Activated T-cell treated with anti-CD3 and anti-CD28 coated beads for 4 hours (primary cell): ENCODE measurements at places on chromosomes 3 and 15.

GRCh38 chr15:79923079-79923514 lies 26.3 kb upstream of the MTHFS start:
- peak; percentile 46 for DNase-seq

- no peak for DNase-seq
Observed at GRCh38 chr3:42659451-42660130, 6.1 kb downstream of the ZBTB47 start.

GRCh38 chr3:117837391-117837790 lies 1127.8 kb downstream of the TUSC7 start:
- no peak for DNase-seq

GRCh38 chr15:74345051-74345450 lies 22.4 kb downstream of the CYP11A1 start:
- DNase-seq: no peak

DNA sequence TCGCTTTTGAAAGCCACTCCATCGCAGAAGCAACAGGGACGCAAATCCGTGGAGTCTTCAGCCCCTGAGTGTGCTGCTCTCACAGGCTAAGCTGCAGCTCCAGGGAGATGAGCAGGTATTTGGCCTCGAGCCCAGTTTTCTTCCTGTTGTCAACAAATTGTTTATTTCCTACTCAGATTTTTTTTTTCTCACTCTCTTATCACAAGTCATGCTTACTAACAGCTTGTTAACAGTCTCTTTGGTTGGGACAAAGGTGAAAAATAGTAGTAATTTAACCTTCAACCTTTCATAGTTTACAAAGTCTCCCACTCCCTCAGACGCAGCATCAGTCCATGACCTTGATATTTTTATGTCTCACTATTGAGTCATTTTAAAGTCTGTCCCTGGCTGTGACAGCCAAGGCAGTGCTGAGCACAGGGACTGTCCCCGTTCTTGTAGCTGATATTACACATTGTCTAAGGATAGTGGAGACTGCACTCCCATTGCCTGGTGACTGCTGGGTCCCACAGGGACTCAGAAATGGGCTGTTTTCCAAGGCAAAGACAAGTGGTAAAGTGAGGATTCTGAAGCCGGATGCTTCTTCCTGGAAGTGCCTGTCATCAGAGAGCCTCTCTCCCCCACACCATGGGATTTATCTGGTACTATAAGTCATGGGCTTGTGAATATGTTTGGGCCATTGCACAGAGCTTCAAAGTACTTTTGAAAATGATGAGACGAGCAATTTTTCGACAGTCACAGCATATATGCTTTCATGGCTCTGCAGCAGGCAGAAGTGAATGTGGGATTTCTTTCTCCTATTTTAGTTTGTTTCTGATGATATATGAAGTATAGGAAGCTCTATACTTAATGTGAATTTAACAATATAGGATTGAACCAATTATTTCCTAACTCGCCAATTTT lies 59.8 kb upstream of the UNC13C start:
- no peak for DNase-seq

DNA sequence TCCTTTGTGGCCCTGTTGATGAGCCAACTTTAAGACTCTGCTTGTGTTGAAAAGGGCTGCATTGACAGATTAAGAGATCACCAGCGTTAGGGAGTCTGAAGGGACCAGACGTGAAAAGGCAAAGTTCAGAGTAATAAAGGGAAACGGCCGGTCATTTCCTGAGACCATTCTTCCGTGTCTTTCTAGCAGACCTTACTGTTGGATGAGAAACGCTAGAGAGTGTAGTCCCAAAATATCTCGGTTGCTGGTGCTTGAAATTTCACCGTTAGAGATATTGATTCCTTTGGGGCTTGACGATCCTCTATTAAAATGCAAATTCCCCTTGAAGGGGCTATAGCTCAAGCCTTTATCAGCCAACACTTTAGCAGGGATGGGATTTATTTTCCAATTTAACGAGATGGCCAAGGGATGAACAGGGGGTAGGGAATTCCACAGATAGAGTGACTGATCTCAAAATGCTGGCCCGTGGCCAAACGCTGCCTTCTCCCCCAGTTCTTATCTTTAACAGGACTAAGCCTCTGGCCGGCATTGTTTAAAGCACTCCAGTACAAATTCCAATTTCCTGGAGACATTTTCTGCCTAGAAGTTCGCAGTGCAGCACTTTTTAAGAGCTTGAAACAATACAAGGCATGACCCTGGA lies 250.4 kb downstream of the TJP1 start:
- no peak for DNase-seq

DNA sequence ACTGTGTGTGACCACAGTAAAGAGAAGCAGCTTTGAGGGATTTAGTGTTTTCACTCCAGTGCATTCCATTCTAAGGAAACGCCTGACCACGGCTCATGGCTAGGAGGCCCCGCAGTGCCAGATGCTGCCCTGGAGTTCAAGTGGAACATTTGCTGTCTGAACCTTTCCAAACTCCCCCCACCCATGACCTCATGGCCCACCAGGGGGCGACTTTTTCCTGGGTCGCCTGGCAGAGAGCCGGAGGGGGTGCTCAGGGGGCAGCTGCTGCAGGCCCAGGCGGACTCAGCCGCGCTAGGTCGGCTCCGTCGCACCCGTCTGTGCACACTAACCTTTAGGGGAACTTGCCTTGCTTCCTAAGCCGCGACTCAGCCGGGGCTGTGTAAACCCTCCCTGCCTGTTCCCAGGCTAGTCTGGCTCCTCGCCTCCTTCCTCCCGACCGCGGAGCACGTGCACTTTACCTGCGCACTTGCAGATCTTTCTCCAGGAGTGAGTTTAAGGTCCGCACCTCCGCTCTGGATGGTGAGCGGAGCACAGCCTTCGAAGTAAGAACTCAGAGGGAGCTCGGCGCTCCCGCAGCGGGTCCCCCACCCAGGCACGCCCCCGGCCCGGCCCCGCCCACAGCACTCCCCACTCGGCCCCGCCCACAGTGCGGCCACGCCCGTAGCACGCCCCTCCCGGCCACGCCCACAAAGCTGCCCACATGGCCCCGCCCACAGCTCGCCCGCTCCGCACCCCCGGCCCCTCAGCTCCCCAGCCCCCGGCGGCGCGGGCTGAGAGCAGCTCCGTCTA lies at the start of gene OCA2:
OCA2 (minus strand) TSS at position 550 of the 789 bp plus-strand sequence. CDS start 17,441 bp downstream, outside the sequence.
- DNase-seq: peak; percentile 62

GRCh38 chr3:51691021-51691420 lies 15.8 kb upstream of the GRM2 start:
- DNase-seq: no peak

- no peak for DNase-seq
Observed at GRCh38 chr3:151845306-151845905, 28.0 kb upstream of the SUCNR1 start.

DNA sequence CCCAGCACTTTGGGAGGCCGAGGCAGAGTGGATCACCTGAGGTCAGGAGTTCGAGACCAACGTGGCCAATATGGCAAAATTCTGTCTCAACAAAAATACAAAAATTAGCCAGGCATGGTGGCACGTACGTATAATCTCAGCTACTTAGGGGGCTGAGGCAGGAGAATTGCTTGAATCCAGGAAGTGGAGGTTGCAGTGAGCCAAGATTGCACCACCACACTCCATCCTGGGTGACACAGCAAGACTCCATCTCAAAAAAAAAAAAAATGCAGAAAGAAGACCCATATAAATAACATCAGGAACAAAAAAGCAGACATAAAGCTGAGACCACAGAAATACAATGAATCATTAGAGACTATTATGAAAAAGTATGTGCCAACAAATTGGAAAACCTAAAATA lies 235.2 kb upstream of the VEPH1 start:
- no peak for DNase-seq

DNA sequence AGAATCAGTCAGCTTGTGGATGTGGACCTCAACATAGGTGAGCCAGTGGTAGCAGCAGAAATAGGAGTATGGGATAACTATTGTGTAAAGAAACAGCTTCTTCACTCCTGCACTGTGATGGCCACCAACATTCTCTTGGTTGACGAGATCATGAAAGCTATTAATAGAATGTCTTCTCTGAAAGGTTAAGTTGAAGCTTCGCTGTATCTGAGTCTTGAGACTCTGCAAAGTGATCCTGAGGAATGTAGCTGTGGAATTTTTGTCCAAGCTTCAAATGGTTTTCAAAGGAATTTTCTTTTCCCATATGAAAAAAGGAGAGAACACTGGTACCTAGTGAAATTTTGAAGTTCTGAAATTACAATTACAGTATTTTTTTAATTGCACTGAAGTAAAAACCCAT lies 146.3 kb downstream of the GMNC start:
- DNase-seq: no peak

GRCh38 chr3:47850564-47851410 lies 47.8 kb downstream of the DHX30 start:
- DNase-seq: no peak

GRCh38 chr3:33312361-33312760 lies 35.1 kb downstream of the FBXL2 start:
- no peak for DNase-seq

DNA sequence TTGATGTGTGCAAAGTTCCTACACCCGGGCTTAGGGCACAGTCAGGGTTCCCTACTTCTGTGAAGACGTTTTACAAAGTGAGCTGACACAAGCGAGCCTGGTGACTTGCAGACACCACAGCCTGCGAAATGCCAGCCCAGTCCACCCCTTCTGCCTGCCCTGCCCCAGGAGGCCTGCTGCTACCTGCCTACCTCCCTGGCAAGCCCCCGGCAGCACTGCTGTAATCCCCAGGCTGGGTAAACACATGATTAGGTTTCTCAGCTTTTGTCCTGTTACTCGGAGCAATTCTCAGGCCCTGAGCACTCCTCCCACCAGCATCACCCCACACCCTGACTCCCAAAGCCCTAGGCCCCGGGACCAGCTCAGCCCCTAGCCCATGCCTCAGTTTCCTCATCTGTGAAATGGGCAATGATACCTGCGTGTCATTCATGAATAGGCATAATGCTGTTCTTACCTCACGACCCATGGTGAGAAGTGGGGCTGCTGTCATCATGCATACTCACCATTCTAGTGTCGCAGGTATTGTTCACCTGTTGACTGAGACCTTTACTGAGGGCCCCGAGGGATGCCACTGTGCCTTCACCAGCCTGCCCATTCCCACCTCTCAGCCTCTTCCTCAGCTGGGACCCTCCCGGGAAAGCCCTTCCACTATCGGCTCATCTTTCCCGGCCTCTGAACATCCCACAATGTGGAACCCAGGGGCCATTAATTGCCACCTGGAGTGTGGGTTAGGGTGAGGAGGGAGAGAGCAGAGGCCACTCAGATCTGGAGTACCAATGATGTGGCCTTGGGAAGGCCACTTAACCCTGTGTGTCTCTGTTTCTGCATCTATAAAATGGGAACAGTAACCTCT lies 31.5 kb upstream of the SLC6A6 start:
- no peak for DNase-seq

- DNase-seq: no peak
Observed at GRCh38 chr15:73368301-73369136, at the start of gene HCN4. TSS of gene HCN4 (minus strand) at chr15:73368958. CDS start at chr15:73368270, 688 bp downstream.

- no peak for DNase-seq
Observed at GRCh38 chr3:150238995-150239619, 169.0 kb upstream of the TSC22D2 start.

DNA sequence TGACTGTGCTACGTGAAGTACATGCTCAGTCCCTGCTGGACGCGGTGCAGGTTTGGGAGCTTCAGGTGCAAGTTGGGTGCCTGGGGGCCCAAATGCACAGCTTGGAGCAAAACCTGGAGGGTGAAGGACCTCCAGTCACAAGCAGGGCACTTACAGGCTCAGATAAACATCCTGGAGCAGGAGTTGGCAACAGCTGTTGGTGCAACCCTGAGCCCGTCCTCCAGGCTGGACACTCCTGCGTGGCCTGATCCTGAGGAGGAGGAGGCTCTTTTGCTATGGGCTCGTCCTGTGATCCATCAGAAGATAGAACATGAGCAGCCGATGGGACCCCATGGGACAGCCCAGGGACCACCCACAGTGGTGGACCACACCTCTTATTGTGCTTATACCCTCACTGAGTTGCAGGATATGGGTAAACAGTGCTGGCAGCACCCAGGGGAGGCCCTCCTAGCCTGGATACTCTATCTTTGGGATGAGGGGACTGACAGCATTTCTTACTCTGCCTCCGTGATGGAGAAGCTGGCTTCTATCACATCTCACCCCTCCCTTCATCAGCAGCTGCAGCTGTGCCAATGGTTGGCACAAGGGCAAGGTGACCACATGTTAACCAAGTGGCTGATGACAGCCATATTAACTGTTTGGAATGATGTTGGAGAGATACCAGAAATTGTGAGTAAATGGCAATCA lies 301.6 kb downstream of the ZPLD1 start:
- no peak for DNase-seq

DNA sequence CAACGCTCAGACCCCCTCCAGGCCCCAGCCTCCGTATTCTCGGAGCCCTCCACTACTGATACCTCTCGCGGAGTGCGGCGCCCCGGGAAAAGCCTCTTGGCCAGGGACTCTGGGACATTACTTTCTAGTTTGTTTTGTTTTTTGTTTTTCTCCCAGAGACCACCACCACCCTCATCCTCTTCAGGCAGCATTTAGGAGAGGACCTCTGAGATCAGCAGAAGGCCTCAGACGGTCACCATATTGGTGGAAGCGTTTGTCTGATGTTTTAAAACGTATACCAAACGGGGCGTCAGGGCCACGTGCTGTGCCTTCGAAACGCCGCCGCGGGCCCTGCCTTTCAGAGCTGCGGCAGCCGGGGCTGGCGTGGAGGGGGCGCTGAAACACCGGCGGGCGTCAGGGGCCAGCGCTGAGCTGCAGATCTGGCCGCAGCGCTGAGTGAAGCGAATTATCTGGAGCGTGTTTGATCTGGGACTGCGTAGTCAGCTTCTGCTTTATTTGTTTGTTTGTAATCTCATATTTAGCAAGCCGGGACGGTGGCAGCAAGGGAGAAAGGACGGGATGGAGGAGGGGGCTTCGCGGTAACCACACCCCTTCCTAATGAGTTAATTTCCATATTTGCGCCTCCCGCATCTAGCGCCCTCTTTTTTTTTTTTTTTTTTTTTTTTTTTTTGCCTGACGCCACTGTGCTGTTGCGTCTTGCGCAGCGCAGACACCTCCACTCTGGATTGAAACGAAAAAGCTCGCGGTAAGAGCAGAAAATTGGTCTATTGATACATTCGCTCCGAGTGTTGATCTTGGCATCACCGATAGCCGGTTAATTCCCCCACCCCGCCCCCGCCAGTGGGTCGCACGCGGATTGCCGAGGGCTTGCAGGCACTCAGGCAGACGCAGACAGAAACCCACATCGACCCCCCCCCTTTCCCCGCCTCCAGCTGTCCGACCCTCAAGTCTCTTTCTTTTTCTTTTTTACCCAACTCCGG lies 14.9 kb downstream of the SOX2 start:
- no peak for DNase-seq

DNA sequence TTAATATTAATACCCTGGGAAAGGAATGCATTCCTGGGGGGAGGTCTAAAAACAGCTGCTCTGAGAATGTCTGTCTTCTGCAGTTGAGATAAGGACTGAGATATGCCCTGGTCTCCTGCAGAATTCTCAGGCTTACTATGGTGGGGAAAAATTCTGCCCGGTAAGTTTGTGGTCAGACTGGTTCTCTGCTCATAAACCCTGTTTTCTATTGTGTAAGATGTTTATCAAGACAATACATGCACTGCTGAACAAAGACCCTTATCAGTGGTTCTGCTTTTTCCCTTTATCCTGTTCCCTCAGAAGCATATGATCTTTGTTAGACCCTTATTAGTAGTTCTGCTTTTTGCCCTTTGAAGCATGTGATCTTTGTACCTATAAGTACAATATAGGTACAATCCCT lies 494.6 kb downstream of the CNTN6 start:
- DNase-seq: no peak
